ENCODE measurements at places on chromosomes 1 and 21.

DNA sequence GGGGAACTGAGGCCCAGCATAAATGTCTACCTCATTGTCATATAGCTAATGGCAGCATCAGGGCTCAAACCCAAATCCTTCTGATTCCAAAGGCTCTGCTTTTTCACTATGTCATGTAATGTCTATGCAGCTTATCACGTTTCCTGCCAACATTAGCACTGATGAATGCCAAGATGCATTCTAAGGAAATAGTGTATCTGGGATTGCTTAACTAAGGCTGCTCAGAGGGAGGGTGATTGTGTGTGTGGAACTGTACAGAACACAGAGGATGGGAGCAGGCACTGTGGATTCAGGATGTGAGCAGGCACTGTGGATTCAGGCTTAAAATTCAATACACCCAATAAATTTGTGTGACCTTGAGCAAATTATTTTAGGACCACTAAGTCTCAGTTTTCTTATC lies 456.4 kb upstream of the DEPDC1 start:
- DNase-seq, result no peak

DNA sequence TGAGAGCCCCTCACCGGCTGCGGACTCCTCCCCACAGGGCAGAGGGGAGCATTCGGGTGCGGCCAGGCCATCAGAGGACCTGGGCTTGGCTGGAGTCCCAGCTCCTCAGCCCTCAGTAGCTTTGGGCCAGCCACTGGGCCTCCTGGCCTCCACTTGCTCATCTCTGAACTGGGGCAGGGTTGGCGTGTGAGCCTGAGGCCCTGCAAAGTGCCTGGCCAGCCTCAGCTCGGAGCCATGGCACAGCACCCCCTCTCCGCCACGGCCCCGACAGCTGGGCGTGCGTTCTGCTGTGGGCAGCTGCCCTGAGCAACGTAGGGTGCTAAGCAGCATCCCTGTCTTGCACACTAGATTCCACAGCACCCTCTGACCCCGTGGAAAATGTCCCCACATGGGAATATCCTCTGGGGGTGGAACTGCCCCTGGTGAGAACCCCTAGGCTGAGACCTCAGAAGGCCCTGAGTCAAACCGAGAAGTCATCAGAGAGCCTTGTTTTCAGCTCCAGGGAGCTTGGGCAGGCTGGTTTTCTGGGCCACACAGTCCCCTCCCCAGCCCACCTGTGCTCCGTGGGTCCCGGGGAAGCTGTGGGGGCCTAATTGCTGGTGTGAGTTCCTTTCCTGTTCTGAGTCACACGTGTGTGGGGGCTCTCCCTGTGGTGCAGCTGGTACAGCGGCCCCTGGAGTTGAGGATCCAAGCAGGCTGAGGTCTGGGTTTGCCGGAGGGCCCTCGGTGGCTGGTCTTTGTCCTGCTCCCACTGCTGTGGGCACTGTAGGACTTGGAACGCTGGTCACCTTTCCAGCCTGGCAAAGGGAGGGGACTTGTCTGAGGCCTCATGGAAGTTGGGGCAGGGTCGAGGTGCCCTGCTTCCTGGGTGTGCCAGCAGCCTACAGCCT lies 24.5 kb downstream of the TP73 start:
- DNase-seq, result no peak

DNA sequence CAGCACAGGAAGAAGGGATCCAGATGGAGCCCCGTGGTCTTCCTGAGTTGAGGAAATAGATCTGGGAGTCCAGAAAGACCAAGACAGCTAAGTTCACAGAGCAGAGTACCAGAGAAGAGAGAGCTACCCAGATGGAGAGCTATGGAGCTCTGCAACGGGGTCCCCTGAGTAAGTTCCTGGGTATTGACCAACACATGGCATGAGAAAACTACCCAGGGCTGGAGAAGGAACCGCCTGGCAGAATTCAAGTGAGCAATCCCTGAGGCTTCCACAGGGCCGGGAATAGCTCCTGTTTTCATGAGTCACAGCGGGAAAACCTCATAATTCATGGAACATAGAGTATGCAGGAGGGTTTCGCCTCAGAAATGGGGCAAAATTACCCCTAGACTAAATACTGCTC lies 19.7 kb downstream of the STPG1 start:
- no peak for DNase-seq

- no peak for DNase-seq
Observed at GRCh38 chr1:163737261-163737660, 415.5 kb downstream of the NUF2 start.

DNA sequence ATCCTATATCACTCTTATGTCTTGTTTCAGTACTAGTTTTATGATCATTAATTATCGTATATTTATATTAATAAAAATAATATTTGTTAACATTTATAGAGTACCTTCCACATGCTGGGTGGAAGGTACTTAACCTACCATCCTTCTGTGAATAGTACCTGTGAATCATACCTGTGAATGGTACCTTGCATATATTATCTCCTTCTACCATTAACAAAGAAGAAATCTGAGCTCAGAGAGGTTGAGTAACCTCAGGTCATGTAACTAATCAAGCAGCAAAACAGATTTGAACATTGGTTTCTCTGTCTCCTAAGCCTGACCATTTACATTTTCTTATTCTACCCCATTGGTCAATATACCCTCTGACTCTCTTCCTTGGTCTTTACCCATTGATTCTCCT lies 174.4 kb upstream of the UBE2U start:
- DNase-seq, result no peak

DNA sequence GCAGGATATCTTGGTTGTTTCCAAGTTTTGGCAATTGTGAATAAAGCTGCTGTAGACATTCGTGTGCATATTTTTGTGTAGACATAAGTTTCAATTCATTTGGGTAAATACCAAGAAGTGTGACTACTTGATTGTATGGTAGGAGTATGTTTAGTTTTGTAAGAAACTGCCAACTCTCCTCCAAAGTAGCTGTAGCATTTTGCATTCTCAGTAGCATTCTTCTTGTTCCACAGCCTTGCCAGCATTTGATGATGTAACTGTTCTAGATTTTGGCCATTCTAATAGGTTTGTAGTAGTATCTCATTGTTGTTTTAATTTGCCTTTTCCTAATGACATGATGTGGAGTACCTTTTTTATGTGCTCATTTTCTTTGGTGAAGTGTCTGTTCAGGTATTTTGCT lies 38.6 kb upstream of the PLA2G4A start:
- no peak for DNase-seq

DNA sequence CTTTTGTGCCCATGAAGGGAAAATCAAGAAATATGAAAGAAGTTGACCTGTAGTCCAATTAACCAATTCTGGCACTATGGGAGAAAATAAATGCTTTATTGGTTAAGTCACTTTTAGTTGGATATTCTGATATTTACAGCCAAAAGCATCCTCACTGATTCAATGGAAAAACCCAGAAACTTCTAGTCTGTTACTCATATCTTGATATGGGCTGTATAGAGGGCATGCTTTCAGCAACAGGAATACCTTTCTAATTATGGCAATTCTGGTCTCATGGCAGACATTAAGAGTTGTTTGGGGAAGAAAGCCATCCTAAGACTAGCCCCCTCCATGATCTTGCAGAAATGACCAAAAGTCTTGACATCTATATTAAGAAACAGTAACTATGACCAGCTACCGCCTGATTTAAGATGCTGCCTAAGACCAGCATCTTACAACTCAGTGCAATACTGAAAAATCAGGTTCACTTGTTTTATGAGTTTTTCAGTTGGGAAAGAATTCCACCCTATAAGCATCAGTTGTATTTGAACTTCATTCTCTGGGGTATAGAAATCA lies 91.5 kb upstream of the VAV3 start:
- no peak for DNase-seq

- no peak for DNase-seq
Observed at GRCh38 chr21:41763398-41763931, 3.4 kb downstream of the RIPK4 start.

DNA sequence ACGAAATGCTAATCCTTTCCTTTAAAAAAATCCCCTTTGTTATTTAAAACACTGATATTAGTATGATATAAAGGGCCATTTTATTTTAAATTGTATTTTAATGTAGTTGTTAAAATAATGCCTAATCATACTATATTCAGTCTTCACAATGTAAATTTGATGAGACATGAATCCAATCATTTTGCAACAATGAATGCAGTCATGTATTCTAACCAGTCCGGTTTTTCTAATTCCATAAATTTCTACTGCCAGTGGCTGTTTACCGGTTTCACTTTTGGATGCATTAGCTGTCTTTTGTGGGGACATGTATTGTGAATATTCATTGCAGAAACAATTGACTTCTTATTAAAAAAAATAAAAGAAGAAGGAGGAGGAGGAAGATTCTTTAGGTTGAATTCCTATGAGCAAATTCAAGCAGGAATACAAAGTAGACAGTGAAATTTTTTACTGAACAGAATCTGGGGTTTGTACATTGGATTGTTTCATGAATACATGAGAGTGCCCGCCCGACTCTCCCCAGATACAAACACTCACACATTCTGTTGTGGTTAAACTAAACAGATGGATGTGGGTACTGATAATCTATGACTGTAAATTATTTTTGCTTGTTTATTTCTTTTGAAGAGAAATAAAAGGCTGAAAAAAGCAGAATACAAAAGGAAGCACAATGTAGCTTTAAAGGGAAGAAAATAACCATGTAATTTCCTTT lies 624.8 kb upstream of the PTBP2 start:
- no peak for DNase-seq

DNA sequence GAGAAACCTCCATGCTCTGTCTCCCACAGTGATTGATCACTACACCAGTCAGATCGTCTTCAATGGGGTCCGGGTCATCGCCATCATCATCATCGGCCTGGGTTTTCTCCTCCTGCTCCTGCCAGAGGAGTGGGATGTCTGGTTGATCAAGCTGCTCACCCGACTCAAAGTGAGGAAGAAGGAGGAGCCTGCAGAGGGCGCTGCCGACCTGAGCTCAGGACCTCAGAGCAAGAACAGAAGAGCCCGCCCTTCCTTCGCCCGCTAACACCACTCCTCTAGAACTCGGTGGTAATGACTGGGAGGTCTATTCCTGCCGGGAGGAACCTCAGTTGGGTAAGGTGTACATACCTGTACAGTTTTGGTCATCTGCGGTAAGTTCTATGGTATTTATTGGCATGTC lies 50.3 kb upstream of the COA6 start:
- no peak for DNase-seq

DNA sequence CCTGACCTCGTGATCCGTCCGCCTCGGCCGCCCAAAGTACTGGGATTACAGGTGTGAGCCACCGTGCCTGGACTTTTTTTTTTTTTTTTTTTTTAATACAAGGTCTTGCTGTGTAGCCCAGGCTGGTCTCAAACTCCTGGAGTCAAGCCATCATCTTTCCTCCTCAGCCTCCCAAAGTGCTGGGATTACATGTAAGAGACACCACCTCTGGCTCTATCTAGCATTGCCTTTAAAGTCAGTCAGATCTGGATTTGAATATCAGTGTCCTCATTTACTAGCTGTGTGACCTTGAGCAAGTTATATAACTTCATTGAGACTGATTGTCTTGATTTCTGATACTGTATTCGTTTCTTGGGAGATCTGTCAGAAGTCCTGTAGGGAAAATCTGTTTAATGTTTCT lies 6.6 kb downstream of the MAP3K21 start:
- DNase-seq, result no peak
